ENCODE measurements at places on chromosomes 1 and 21.
A peak's percentile ranks its signal among the peaks of the same experiment; 100 is the strongest.

DNA sequence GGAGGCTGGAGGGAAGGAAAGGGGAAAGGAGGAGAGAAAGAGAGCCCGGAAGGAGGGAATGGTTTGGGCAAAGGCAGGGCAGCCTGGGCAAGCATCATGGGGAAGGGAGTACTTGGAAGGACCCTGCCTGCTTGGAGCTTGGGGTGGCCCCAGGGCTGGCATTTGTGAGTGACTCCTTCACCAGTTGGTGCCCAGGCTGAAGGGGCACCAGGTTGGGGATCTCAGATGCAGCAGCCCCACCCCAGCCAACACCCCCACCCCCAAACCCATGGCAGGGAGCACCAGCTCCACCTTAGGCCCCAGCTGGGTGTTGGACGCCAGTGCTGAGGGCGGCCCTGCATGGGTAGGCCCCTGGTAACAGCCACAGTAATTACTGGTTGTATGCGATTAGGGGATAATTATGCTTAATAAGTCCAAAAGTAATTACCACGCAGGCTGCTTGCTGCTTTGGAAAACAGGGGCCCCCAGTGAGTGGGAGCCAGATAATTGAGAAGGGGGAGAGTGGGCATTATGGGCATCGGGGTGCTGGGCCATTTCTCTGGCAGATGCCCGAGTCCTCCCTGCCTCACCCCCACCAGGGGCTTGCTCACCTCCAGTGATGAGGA is 78.3 kb downstream of the VWA5B1 start:
- no peak for DNase-seq

DNA sequence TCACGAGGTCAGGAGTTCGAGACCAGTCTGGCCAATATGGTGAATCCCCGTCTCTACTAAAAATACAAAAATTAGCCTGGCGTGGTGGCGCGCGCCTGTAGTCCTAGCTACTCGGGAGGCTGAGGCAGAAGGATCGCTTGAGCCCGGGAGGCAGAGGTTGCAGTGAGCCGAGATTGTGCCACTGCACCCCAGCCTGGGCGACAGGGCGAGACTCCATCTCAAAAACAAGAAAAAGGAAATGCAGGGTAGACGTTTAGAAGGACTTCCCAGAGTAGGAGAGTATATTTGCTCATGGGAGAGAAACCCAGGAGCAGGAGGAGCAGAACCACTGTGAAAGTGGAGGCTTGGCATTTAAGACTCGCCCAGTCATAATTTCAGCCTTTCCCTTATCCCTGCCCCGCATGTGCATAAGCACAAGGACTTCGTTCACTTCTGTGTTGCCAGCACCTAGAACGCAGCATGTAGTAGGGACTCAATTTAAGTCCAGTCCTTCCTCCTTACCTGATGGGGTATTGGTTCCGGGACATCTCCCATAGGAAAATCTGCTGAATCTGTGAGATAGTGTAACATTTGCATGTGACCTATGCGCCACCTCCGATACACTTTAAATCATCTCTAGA is 5.2 kb upstream of the MEF2D start:
- no peak for DNase-seq

GRCh38 chr1:151986501-151987190 is 7.0 kb downstream of the S100A10 start:
- no peak for DNase-seq

DNA sequence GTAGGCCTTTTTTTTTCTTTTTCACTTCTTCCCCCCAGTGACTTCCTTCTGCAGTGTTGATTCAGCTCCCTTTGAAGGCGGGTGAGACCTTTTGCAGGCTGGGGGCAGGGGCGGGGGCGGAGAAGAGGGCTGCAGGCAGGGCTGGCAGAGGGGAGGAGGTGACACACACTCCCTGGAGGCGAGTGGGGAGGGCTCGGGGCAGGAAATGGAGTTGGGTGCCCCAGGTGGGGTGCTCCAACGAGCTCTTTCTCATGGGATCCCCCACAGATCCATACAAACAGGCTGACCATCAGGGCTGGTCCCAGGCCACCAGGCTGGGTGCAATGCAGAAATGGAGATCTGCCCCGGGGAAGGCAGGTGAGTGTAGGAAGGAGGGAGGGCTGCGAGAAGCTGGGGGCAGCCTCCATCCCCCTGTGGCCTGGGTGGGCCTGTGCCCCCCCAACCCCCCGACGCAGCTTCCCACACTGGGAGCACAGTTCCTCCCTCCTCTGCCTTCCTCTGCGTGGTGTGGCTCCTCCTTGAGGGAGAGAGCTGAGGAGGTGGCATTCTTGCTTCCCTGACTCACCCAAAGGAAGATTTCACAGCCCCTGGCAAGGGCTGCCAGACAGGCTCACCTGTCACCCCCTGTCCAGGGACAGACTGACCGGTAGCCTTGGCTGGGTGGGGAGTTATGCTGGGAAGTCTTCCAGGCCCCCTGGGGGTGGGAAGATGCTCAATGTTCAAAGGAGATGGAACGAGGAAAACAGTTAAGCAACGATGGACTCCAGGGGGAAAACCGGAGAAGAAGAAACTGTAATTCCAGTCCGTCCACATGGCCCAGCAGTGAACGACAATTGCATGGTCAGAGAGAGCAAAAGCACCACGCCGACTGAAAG is 7.1 kb upstream of the ITGB2 start:
- peak; percentile 21 for DNase-seq

- no peak for DNase-seq
These were observed 273.1 kb downstream of the TTLL7 start for GRCh38 chr1:83725735-83726360.

GRCh38 chr1:27956761-27957160 is 3.0 kb upstream of the XKR8 start:
- no peak for DNase-seq

GRCh38 chr1:11701551-11701961 is 10.0 kb downstream of the DRAXIN start:
- DNase-seq, result no peak

DNA sequence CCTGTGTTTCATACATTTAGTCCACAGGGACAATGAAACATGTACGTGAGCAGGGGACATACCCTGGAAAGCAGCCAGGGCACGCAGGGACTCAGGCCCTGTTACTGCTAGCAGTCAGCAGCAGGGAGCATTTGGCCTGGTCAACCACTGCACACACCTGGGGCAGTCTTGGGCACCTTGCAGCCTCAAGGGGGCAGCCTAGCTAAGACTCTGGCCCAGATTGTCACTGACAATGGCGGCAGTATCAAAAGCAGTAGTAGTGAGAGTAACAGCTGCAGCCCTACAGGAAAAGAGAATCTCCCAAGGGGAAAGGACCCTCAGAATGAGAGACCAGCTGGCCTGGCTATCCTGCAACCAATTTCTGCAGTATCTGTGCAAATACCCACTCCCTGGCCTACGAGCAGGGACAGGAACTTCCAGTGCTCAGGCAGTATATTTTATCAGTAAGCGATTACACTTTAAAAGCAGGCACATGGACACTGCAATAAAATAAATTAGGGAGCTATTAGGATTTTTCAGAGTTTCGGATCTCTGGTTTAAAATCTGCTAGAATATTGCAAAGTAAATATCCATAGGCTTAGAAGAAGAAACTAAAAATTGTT is 475.6 kb downstream of the LTN1 start:
- no peak for DNase-seq

GRCh38 chr1:12464598-12465056 is 153.4 kb downstream of the DHRS3 start:
- peak; percentile 81 for DNase-seq

DNA sequence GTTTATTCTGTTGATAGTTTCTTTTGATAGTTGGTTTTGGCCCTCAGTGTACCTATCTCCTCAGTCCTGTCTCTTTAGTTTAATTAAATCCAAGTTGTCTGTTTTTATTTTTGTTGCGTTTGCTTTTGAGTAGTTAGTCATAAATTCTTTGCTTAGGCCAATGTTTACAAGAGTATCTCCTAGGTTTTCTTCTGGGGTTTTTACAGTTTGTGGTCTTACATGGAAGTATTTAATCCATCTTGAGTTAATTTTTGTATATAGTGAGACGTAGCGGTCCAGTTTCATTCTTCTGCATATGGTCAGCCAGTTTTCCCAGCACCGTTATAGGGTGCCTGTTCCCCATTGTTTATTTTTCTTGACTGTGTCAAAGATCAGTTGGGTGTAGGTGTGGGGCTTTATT is 139.4 kb downstream of the POU2F1 start:
- DNase-seq, result no peak

GRCh38 chr1:235864469-235864868 is 2.2 kb downstream of the LYST start:
- DNase-seq, result no peak

- DNase-seq, result no peak
These were observed 25.5 kb upstream of the PTPRF start for GRCh38 chr1:43505077-43505780.

GRCh38 chr1:193114485-193115095 is 7.2 kb upstream of the CDC73 start:
- DNase-seq, result no peak

- DNase-seq, result no peak
These were observed 47.7 kb downstream of the PRDM15 start for GRCh38 chr21:41831453-41831831.

DNA sequence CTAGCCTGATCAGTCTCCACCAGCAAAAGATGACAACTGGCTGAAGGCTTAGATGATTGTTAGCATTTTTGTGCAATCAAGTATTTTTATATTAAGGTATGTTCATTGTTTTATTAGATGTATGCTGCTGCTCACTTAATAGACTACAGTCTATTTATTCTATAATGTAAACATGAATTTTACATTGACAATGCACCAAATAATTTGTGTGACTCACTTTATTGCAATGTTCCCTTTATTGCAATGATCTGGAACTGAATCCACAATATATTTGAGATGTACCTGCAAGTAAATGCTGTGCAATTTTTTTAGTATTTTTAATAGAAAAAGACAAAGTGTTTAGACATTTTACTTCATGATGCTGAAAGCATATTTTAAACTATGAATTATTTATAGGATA is 896.5 kb downstream of the AMY1C start:
- no peak for DNase-seq

DNA sequence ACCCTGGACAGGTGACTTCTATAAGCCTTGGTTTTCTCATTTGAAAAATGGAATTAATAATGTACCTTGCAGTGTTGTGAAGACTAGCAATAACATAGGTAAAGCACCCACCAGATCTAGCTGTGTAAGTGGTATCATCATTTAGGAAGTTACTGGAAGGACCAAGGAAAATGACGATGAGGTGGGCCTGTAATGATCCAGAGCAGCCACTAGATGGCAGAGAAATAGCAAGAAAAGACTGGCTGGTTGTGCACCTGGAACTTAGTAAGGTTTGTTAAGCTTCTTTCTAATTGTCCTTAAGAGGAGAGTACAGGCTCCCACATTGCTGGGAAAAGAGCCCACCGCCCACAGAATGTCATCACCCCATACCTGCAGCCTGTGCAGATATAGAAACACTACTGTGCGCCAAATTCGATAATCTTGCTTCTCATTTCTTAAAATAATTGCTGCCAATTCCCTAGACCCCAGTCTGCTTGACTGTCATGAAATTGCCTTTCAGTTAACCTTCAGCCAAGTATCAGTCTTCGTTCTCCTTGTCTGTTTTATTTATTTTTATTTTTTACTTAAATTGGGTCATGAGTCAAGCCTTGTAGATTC is 37.2 kb downstream of the WNT4 start:
- DNase-seq, result peak; percentile 25

- DNase-seq, result no peak
These were observed 588.1 kb upstream of the BRINP3 start for GRCh38 chr1:191065771-191066170.

DNA sequence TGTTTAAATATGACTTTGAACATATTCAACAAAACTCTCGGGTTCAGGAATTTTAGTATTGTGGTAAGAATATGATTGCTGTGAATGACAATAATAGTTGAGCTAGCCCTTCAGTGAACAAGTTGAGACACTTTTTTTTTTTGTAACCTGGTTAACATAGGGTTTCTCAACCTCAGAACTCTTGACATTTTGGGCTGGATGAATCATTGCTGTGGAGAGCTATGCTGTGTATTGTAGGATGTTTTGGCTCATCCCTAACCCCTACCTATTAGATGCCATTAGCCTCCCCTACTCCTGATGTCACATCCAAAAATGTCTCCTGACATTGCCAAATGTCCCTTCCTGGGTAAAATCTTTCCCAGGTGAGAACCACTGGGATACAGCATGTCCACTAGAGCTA is 113.7 kb downstream of the RUNX1 start:
- no peak for DNase-seq

DNA sequence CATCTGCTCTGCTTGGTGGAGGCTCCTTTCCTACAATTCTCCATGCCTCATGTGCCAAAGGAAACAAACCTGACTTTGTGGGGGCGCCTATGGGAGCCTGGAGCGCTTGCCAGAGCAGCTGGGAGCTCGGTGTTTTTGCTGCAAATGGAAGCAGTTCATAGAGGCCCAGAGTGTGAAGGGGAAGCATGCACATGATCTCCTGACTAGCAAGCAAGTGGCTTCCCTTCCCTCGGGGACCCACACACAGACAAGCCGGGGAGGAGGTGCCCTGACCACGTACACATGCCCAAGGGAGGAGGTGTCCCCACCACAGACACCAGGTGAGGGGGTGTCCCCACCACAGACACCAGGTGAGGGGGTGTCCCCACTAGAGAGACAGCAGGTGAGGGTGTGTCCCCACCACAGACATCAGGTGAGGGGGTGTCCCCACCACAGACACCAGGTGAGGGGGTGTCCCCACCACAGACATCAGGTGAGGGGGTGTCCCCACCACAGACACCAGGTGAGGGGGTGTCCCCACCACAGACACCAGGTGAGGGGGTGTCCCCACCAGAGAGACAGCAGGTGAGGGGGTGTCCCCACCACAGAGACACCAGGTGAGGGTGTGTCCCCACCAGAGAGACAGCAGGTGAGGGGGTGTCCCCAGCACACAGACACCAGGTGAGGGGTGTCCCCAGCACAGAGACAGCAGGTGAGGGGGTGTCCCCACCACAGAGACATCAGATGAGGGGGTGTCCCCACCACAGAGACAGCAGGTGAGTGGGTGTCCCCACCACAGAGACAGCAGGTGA is 106.8 kb downstream of the CRYAA start:
- DNase-seq, result no peak

DNA sequence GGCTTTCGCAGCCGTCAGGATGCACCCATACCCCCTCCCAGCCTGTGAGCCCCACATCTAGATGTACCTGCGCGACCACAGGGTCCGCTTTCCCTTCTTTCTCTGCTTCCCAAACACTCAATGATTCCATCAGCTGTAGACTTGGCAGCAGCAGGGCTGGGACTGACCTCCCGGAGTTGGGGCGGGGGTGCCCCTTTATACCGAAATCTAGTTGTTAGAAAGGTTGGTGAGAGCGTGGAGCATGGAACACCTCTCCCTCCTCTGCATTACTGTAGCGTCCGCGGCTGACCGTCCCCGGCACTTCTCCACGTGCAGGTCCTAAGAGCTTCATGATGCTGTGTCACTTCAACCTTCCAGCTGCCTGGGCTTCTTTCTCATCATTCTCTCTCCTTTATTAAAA is 21.1 kb upstream of the ACTRT2 start:
- DNase-seq, result no peak

DNA sequence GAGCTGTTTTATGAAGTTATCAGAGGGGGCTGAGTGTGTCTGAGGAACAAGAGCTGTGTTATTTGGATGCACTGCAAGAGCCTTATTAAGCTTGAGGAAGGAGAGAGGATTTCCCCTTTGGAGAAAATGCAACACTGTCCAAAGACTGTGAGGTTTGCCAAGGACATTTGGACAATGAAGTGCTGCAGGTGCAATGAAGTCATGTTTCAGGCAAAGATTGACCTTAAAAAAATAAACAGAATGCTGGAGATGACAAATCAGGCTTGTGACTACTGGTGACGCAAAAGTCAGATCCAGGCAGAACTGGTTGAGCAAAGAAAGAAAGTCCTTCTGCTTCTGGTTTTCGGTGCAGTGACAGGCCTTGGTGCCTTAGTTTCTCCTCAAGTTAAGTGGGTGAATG is 125.2 kb upstream of the KIAA0040 start:
- no peak for DNase-seq

All from stromal cell of bone marrow (primary cell).